ENCODE measurements at places on chromosomes 11 and 22. TPM values are rescaled to one million over a fixed set of nuclear protein-coding genes. Genes with fewer than 3 reads are reported as not detected.

- no peak for DNase-seq
These were observed 1.5 kb downstream of the PIWIL4 start for GRCh38 chr11:94568717-94569116.

DNA sequence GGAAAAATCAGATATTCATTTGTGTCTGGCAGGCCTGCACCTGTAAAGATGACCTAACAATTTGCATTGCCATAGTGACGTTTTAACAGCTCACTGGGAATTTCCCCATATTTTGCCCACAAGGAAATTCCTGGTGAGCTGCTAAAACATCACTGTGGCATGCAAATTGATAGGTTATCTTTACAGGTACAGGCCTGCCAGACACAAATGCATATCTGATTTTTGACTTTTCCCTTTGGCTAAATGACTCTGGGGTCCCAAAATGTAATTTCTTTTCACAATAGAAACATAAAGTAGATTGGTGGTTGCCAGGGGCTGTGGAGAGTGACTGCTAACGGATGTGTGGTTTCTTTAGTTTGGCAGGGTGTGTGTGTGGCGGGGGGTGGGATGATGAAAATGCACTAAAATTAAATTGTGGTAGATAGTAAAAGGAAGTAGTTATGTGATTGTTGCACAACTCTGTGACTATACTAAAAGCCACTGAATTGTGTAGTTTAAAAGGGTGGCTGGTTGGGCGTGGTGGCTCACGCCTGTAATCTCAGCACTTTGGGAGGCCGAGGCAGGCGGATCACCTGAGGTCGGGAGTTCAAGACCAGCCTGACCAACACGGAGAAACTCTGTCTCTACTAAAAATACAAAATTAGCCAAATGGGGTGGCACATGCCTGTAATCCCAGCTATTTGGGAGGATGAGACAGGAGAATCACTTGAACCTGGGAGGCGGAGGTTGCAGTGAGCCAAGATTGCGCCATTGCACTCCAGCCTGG is 18.5 kb upstream of the FEZ1 start:
- peak; percentile 51 for DNase-seq

DNA sequence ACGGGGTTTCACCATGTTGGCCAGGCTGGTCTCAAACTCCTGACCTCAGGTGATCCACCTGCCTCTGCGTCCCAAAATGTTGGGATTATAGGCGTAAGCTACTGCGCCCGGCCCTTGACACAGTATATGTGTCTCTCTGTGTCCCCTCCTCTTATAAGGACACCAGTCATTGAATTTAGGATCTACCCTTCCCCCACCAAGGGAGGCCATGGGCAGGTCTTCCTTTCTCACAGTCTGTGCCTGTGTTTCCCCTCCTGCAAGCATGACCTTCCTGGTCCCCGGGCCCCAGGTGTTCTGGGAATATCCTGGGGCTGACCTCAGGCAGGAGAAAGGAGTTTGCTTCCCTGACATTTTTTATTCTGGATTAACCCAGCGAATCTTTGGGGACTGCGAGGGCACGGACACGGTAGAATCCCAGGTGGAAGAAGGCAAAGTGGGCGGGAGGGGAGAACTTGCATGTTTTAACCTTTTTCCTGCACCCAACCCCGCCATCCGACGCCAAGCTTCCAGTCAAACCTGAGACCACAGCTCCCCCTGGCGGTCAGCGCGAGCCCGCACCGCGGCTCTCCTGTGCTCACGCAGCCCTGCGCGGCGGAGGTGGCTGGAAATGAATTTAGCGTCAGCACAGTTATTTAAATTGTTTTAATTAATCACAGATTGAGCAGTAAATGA is 42.1 kb upstream of the ISX start:
- peak; percentile 87 for DNase-seq

- DNase-seq, result no peak
These were observed 93.1 kb downstream of the CADM1 start for GRCh38 chr11:115411120-115411519.

GRCh38 chr11:76506833-76507232 is 62.0 kb downstream of the EMSY start:
- DNase-seq, result no peak

GRCh38 chr22:41564563-41564962 is 3.8 kb downstream of the CSDC2 start:
- no peak for DNase-seq

DNA sequence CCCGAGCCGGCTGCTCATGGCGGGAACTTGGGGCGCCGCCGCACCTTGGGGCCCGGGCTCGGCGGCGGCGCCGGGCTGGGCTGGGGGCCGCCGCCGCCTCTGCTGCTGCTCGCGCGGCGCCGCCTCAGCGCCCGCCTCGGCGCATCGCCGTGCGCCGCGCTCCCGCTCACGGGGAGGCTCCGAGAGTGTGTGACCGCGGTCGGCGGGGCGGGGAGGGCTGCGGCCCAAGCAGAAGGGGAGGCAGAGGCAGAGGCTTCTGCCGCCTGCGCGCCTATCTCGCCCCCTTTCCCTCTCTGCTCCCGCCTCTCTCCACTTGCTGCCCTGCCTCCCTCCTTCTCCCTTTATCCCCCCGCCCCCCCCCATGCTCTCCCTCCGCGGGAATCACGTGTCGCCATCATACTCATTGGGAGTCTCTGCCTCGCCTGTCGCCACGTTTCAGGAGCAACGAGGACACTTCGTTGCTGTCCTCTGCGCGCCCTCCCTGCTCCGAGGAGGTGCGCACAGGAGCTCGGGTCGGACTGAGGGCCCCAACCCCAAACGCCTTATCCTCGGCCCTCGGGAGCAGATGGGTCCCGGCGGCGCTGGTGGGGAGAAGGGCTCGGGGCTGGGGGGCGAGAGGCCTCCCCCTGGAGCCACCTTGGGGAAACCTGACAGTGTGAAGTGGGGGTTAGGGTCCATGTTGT is at the start of gene GUCY1A2:
TSS of gene GUCY1A2 (minus strand) at position 258 of the 683 bp plus-strand sequence. CDS start 421 bp downstream, outside the sequence.
- DNase-seq, result no peak

DNA sequence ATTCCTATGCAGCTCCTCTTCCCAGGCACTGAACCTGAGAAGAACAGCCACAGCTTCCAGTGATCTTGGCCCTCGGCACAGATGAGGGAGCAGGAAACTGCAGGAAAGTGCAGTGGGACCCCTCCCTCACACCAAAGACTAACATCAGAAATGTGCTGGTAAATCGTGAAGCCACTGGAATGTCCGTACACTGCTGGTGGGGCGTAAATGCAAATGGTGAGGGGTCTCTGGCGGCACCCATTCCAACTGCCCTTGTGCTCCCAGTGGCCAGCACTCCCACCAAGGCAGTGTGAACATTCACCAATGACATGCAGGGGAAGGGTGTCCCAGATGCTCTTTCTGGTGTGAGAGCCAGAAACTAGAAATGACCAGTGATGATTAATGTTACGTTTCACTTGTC is 574.0 kb downstream of the BRD1 start:
- no peak for DNase-seq

APLNR gene
- not detected for total RNA-seq

DTX4 gene
- 56.7 TPM for total RNA-seq

DNA sequence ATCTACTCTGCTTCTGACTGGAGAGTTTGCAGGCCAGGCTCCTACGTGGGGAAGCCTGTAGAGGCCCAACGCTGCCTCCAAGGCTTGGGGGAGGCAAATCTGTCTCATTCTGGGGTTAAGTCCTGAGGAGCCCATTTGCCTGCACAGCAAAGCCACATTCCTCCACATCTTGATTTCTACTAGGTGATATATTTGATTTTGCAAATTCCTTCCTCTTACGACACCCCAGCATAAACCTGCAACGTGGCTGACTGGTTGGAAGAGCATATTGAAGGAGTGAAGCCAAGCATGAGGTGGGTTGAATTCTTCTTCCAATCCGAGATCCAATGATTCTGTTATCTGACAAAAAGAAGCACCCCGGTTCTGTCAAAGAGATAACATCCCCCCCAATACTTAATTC is 87.1 kb downstream of the FBXO7 start:
- DNase-seq, result no peak

- no peak for DNase-seq
These were observed 140.8 kb downstream of the PKNOX2 start for GRCh38 chr11:125305345-125305744.

DNA sequence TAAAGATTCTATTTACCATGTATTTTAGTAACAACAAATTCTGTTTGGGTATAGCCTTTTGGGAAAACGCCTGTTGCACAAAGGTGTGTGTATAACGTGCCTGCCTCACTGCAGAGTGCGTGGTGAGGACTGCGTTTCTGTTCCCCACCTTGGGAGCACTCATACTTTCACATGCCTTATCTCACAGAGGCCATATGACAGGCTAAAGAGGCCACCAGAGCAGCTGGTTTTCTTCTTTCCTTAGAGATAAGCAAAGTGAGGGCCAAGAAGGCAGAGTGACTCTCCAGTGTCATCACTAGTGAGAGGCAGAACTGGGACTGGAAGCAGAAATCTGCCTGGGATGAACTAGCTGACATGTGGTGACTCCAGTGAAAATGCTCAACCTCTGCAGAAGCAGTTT is 369.2 kb upstream of the NARS2 start:
- DNase-seq, result no peak

CABP7 gene
- not detected for total RNA-seq

GRCh38 chr11:97364047-97364446 is 974.2 kb downstream of the JRKL start:
- no peak for DNase-seq

CPT1B gene
- 72.6 TPM for total RNA-seq

DNA sequence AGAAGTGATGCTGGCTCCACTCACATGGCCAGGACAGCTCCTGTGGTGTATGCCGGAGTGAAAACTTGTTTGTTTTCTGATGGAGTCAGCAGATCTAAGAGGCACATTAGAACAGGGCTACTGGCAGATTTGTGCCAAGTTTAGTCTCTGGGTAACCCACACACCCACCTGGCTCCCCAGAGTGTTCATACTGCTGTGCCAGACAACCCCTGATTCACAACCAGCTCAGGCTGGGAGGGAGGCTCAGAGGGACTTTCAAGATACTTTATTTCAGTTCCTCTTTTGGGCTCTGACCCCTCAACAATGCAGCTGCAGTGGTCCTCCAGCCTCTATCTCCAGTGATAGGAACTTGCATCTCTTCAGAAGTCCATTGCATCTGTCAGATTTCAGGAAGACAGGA is 8.5 kb downstream of the NTM start:
- no peak for DNase-seq

LBHD1 gene
- 16.4 TPM for total RNA-seq
